ENCODE measurements at places on chromosomes 4 and X.

GRCh38 chr4:186647821-186648220 lies 75.8 kb downstream of the FAT1 start:
- DNase-seq = no peak

- no peak for DNase-seq
These were observed 25.9 kb downstream of the CC2D2A start for GRCh38 chr4:15495621-15496020.

DNA sequence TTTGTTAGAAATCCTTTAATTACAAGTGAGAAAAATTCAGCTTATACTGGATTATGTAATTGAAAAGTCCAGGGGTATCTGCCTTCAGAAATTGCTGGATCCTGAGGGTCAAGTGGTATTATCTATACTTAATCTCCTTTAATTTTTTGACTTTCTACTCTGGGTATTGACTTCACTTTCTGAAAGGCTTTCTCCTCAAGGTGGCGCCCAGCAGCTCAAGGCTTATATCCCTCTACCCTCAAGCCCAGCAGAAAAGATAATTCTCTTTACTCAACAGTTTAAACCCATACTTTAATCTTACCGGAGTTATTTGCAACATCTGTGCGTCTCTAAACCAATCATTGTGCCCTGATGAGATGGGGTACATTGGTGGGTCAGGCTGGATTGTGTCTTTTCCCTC lies 129.5 kb downstream of the LARP7 start:
- DNase-seq = no peak

GRCh38 chr4:38078590-38079421 lies 118.6 kb downstream of the PTTG2 start:
- no peak for DNase-seq

DNA sequence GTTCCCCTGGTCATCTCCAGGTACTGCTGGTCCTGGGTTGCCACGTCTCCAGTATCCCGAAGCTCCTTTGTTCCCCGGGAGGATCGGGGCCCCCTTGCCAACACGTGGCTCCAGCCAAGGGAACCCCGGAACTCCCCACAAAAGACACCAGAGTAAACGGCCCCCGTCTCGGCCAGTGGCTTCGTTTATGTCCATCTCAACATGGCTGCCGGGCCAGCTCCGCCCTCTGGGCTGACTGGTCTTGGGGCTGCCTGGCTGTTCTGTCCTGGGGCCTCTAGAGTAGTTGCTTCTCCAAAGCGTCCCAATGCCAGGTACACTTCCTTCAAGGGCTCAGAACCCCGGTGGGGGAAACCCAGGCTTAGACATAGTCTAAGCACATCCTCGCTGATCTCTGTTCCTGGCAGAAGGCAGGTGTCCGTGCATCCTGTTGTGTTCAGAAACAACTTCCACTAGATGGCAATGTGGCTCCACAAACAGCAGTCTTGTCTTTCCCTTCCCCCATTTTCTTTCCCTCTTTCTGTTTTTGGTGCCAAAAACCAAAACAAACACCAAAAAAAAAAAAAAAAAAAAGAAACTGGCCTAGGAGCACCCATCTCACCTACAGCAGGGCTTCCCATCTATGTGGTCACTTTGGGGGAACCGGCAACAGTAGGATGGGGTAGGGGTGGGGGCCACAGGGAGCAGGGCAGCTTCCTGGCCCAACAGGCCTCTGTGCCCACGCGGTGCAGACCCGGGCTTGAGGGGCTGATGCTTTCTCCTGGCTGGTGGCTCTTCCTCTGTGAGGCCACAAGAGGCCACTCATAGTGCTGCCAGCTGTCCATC lies 35.3 kb downstream of the NBDY start:
- no peak for DNase-seq

DNA sequence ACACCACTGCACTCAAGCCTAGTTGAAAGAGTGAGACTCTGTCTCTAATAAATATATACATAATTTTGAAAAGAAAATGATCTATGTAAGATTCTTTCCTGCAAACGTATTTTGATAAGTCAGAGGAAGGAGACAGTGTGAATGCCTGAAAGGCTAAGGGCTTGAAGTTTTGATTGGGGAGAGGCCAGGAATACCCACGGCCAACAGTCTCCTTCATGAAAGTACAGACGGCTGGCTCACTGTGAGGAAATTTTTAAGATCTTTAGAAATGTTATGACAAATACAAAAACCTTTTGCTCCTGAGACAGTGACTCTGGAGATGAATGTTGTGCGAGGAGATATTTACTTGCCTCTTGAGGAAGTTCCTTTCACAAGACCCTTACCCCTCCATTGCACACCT lies 111.4 kb upstream of the KLHL13 start:
- DNase-seq = no peak

- DNase-seq = no peak
These were observed 28.2 kb upstream of the CENPU start for GRCh38 chr4:184762100-184762499.

DNA sequence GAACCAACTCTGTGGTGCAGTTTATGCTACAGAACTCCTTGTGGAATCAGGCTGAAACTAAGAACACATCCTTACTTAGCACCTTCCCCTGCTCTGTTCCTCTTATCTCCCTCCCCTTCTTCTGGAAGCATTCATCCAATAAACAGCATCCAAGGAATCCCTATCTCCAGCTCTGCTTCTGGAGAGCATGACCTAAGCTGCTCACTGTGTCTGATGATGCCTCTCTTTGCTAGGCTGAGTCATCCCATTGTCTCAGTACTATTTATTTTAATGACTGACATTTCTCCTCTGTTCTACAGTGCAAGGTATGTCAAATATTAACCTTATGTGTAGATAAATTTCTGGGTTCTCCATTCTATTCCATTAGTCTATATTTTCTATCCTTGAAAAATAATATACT lies 71.2 kb downstream of the BEND2 start:
- no peak for DNase-seq

GRCh38 chr4:143406523-143406922 lies 69.8 kb downstream of the GAB1 start:
- no peak for DNase-seq

DNA sequence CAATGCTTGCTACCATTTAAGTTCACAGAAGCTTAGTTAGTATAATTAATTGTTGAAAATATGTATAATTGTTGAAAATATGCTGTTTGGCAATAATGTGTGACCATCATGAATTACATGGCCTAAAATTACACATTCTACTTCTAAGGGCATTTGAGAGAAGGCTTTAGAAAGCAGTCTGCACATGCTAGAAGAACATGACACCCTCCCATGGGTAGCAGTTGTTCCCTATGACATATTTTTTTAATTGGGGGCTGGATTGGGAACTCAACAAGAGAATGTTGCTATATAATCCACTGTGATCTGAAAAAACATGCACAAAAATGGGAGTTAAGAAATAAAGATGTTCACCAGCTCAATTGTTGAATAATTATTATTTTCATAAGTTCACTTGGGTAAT lies 331.4 kb downstream of the ARHGAP24 start:
- DNase-seq = no peak

DNA sequence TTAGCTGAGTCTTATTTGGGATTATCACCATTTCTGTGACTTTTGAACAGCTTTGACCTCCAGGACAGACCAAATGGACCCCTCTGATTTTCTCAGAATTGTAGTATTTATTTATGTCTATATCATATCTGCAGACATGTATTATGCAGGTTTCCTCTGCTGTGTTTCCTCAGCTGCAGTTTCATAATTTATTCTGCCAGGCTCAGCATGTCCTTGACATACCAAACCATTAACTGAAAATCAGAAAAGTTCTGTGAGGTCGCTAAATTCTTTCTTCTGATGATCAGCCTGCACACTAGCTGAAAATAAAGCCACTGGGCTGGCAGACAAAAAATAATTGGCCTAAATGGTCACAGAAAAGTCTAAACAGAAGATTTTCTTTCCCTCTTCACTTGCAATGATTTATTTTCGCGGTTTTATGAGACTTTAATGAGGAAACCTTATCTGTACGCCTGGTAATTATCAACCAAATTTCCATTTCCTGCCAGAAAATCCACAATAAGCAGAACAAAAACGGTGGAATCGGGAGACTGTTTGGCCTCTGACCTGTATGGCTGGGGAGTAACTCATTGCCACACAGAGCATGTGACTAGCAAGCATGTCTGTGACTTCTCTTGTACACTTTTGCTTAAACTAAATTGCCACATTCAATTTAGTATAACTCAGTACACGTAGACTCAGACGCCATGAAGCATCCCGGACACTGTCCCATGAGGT lies 150.9 kb downstream of the ENPP6 start:
- no peak for DNase-seq

DNA sequence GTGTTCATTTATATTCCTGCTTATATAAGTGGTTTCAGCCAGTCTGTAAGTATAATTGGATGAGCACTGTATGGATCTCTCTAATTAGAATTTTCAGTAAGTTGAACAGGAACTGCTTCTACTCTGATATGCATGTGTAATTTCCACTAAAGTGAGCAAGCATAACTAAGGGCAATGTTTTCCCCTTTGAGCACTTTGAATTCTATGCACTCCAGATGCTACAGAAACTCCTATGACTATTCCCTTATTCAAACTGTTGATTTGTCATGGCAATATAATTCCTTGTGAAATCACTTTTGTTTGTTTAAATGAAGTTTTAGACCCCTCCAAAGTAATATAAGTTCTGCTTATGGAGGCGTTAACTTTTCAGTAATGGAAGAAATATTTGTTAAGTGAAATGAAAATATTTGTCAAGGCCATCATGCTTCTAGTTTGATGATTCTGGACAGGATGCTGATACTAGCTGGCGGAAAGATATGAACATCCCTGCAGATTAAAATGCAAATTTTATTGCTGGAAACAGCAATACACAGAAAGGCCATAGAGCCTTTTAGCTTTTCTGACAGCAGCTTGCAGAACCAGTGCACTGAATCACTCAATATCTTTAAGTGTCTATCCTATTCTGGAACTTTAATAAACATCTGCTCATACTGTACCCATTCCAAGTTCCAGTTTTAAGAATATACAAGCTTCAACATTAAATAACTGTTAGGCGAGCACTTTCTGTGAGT lies 1460.8 kb downstream of the RAPGEF2 start:
- DNase-seq = no peak
